NCI-H1048 (cell line): ENCODE measurements at places on chromosomes 4 and X.
A peak's percentile ranks its signal among the peaks of the same experiment; 100 is the strongest.

DNA sequence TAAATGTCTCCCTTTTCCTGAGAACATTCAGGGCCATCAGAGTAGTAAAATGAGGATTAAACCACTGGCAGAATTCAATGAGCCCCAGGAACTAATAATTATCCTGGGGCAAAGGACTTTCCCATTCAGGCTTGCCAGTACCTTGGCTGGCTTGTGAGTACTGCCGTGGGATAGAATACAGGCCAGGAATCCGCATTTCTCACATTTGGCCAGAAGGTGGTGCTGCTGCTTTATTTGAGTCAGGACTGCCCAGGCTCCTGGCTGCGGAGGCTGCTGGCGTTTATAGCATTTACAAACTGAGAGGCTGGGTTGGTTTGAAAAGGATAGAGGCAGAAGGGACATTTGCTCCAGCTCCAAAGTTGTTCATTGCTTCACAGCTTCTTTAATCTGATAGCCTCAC is 91.4 kb downstream of the RTL9 start:
- peak; percentile 63 for DNase-seq

- DNase-seq: no peak
Observed at GRCh38 chr4:110610620-110610939, 12.3 kb downstream of the PITX2 start.

- DNase-seq: no peak
Observed at GRCh38 chr4:53130896-53131561, 234.8 kb downstream of the SCFD2 start.

GRCh38 chr4:80202741-80203553 is 5.6 kb downstream of the PRDM8 start:
- no peak for DNase-seq

GRCh38 chr4:183492791-183493222 is 12.1 kb upstream of the ING2 start:
- DNase-seq: no peak
